ENCODE measurements at places on chromosomes 12 and 14.

DNA sequence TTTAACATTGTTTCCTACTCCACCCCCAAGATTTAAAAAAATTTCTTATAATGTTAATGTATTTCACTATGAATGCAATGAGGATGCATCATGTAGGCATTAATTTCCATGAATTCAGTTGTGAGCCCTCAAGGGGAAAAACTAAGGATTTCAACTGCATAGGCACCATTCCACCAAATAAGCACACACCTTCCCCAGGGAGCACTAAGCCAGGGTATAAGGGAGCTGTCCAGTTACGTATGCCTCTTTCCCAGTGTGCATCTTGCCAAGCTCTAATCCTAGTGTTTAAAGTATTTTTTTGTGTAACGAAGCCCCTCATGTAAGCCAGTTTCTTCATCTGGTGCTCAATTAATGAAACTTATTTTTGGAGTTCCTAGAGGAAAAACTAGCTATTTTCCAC, 6.6 kb downstream of the FERMT2 start:
- no peak for DNase-seq

- DNase-seq: no peak
Measured at GRCh38 chr12:128583453-128583852, 240.3 kb downstream of the SLC15A4 start.

GRCh38 chr12:119512772-119513497, 80.6 kb upstream of the TMEM233 start:
- DNase-seq: no peak

DNA sequence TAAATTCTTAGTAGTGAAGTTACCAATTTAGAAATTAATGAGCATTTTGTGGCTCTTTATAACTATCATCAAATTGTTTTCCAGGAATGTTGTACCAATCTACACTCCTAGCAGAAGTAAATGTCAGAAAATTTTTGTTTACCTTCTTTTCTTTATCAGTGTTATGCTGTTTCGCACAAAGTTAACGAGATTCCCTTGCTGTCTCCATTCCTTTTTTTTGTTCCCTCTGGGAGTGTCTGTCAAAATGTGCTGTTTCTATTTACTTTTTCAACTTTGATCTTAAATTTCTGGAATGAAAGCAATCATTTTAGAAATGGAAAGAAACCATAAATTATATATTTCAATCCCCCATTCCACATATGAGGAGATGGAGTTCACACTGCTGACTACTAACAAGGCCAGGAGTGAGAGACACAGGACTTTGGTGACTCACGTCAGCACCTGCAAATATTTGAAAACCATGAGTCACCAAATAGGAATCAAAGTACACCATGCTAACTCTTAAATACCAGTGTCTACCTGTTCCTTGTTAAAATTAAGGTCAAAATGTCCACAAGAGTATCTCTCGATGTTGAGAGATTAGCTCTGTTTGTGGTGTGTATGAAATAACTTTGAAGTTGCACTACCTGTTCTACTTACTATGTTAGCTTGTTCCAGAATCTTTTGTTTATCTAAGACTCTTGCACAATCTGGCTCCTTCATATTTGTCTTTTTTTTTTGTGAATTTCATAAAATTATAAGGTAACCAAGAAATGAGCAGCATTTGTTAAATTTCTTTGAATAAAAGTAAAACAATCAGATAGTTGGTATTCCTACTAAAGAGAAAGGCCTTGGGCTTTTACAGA, 106.0 kb downstream of the RMST start:
- no peak for DNase-seq

GRCh38 chr12:65532162-65532561, 253.7 kb downstream of the MSRB3 start:
- no peak for DNase-seq

GRCh38 chr14:70785556-70785955, 23.8 kb downstream of the MAP3K9 start:
- DNase-seq: no peak

DNA sequence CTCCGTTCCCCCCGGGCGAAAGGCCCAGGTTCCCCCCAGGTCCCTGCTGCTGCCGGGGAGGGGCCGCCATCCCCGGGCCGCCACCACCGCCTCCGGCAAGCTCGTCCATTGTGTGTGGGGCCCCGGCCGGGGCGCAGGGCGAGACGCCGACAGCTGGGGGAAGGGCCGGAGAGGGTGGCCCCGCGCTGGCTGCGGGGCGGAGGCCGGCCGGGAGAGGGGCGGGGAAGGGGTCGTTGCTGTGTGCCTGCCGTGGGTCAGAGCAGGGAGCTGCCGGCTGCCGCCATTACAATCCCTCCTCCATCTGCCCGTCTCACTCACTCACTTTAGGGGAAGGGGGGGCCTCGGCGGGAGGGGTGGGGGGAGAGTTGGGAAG, at the start of gene STRN3:
STRN3 (minus strand) TSS at position 303 of the 373 bp plus-strand sequence; CDS start at position 109, 194 bp downstream.
- DNase-seq: no peak

DNA sequence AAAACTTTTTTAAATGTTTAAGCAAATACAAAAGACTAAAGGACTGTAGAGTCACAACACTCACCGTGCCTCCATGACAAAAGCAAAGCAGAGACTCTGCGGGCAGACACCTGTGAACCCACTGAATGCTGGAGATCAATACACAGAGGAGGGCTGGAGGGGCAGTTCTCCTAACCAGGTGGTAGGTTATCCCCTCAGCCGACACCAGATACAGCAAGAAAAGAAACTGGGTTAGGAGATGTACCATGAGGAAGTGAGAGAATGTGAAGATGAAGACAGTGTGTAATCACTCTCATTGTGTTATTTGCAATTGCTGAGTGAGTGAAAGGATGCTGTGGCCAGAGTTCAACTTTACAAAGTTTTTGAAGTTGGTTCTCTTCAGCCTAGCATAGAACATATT, 480.3 kb downstream of the BCL11B start:
- DNase-seq: no peak

Measured in CD4-positive, alpha-beta T cell treated with Interferon gamma for 1 hour (primary cell).